Smooth muscle cell of bladder (primary cell): ENCODE measurements at places on chromosomes 1 and 21. TPM values are rescaled to one million over a fixed set of nuclear protein-coding genes. Genes with fewer than 3 reads are reported as not detected.

Gene FGR
- not detected in 2 replicates for total RNA-seq

Gene HAO2
- not detected in 2 replicates for total RNA-seq

Gene SLC1A7
- total RNA-seq = 1.00 and 5.8 TPM in 2 replicates

Gene SEMA4A
- 0.57 and 0.83 TPM in 2 replicates for total RNA-seq

Gene THEMIS2
- 5.2 and 7.5 TPM in 2 replicates for total RNA-seq

Gene PRAMEF5
- total RNA-seq = not detected in 2 replicates

Gene ASCL5
- total RNA-seq = not detected in 2 replicates

Gene RNU1-3
- 3,030 and 4,050 TPM in 2 replicates for total RNA-seq

Gene SPRR4
- not detected in 2 replicates for total RNA-seq

Gene HES4
- 0.85 and 8.0 TPM in 2 replicates for total RNA-seq

Gene RALGPS2
- total RNA-seq = 44.0 and 68.0 TPM in 2 replicates

Gene KRTAP24-1
- total RNA-seq = not detected in 2 replicates

Gene KCNC4
- 0.57 and 2.8 TPM in 2 replicates for total RNA-seq

Gene BEST4
- total RNA-seq = under 0.01 TPM in 1 of 2 replicates, not detected in the other

Gene S100A2
- total RNA-seq = 1.8 and 2.6 TPM in 2 replicates

Gene CBR3
- 8.6 and 10.4 TPM in 2 replicates for total RNA-seq

Gene CFAP126
- not detected in 2 replicates for total RNA-seq

Gene ZSWIM5
- 1.4 and 1.9 TPM in 2 replicates for total RNA-seq

Gene PRDM2
- total RNA-seq = 7.0 and 9.9 TPM in 2 replicates

Gene HUNK
- under 0.01 and 0.14 TPM in 2 replicates for total RNA-seq

Gene CELA2A
- 0.14 and 0.37 TPM in 2 replicates for total RNA-seq

Gene GBP7
- not detected in 2 replicates for total RNA-seq

Gene RUNX3
- total RNA-seq = not detected in 2 replicates

Gene IFI44
- total RNA-seq = 4.8 and 8.0 TPM in 2 replicates

Gene LENEP
- total RNA-seq = 0.18 and 0.28 TPM in 2 replicates

Gene LRRC71
- not detected in 2 replicates for total RNA-seq

Gene CD48
- total RNA-seq = not detected in 2 replicates

Gene RGS8
- not detected in 2 replicates for total RNA-seq

Gene CYP4A22
- total RNA-seq = not detected in 2 replicates

Gene SUSD4
- 0.14 TPM in 1 of 2 replicates, not detected in the other for total RNA-seq

Gene SPRR2A
- not detected in 2 replicates for total RNA-seq

Gene C1orf185
- not detected in 2 replicates for total RNA-seq

Gene ADAMTS1
- total RNA-seq = 366 and 480 TPM in 2 replicates

Gene FCRL4
- total RNA-seq = not detected in 2 replicates

Gene CFHR1
- 1.8 TPM in 1 of 2 replicates, not detected in the other for total RNA-seq

Gene ATP6V1G3
- not detected in 2 replicates for total RNA-seq

Gene FAM43B
- under 0.01 TPM in 1 of 2 replicates, not detected in the other for total RNA-seq

Gene LCE1E
- not detected in 2 replicates for total RNA-seq

Gene MFAP2
- total RNA-seq = 10.7 and 19.6 TPM in 2 replicates

Gene GIPC2
- total RNA-seq = 0.09 and 0.14 TPM in 2 replicates

Gene KRTAP13-4
- total RNA-seq = not detected in 2 replicates

Gene THEM5
- not detected in 2 replicates for total RNA-seq

Gene ZNF326
- total RNA-seq = 5.0 and 5.8 TPM in 2 replicates

Gene CD160
- not detected in 2 replicates for total RNA-seq

Gene TP73
- not detected in 2 replicates for total RNA-seq

Gene UBE4B
- 20.8 and 26.8 TPM in 2 replicates for total RNA-seq

Gene DYNLT5
- 0.71 and 0.74 TPM in 2 replicates for total RNA-seq

Gene SH3BGR
- total RNA-seq = 1.6 and 1.8 TPM in 2 replicates

Gene PALMD
- 0.46 and 0.85 TPM in 2 replicates for total RNA-seq

Gene KRTAP19-3
- not detected in 2 replicates for total RNA-seq

Gene SWT1
- 4.1 and 4.5 TPM in 2 replicates for total RNA-seq

Gene OR2T11
- total RNA-seq = not detected in 2 replicates

Gene HSPB7
- total RNA-seq = 3.8 and 14.5 TPM in 2 replicates
